ENCODE measurements at places on chromosomes 3 and 15.

- no peak for DNase-seq
These were observed 250.4 kb downstream of the TJP1 start for GRCh38 chr15:29571792-29572431.

DNA sequence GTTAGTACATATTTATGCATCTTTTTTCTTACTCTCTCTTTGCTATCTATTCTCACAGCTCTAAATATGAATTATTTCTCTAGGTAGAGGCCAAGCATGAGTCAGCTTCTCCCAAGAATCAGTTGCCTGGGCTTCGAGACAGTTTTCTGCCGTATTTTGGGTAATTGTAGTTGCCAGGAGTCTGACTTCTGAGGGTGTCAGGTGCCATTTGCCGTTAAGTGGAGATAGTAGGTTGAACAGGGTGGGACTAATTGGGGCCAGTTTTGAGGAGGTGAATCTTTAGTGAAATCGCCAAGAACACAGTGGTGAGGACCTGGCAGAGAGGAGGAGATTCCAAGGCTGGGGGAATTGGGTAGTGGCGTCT is 7.8 kb upstream of the NRROS start:
- DNase-seq: no peak

- no peak for DNase-seq
These were observed 150.4 kb downstream of the LIPC start for GRCh38 chr15:58582160-58582559.

- no peak for DNase-seq
These were observed 75.5 kb downstream of the SCN10A start for GRCh38 chr3:38740537-38740936.

DNA sequence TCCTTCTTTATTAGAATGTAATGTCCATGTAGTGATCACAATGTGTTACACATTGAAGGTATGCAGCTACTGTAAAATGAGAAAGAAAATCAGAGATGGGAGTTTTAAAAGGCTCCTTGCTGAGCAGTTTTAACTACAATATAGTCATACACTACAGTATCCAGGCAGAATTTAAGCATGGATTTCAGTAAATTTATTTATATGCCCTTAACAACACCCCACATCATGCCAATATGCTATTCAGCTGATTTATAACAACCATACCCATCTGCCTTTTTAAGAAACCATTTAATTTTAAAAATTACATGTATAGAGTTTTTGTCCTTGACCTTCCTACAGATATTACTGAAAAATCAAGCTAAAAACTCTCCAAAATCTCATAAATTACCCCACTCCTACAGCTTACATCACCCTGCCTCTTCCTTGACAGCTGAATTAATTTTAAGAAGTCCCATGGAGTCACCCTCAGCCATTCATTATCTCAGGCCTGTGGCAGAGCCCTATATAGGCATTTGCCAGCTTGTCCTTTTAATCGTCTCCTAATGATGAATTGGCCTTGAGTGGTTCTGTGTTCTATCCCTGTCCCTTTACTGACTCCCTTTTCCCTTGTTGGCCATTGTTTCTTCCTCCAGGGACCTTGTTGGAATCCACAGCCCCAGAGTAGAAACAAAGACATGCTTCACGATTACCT is 797.6 kb upstream of the ARRDC4 start:
- DNase-seq: no peak

Data from NCI-H748 treated with DMSO at 0.1 percent for 48 hours (cell line).